ENCODE measurements at places on chromosomes 5 and 9. TPM values are rescaled to one million over a fixed set of nuclear protein-coding genes. Genes with fewer than 3 reads are reported as not detected.

GRCh38 chr5:63025679-63026078, 447.1 kb downstream of the LRRC70 start:
- H3K4me3 ChIP-seq: no peak overlapping the region
- H3K36me3 ChIP-seq: no peaks in the 10 kb centered on the region
- no peak overlapping the region for H3K27ac ChIP-seq
- H3K27me3 ChIP-seq: no peaks in the 10 kb centered on the region

DNA sequence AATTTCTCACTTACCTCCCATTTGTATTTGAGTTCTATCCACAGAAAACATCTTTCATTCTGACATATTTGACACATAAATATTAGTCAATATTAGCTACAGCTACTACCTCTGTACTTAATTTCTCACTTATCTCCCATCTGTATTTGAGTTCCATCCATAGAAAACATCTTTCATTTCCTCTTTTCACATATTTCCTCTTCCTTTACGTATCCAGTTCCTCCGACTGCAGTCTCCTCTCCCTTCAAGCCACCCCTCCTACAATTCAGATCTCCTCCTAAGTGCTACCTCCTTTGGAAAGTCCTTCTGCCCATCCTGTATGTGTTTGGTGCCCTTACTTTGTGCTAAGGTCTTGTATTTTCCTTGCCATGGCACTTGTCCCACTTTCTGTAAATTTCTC, 1.6 kb downstream of the SREK1IP1 start:
- peak overlapping the region; percentile 96 for H3K4me3 ChIP-seq
- H3K4me1 ChIP-seq: peaks cover 44% of the 10 kb centered on the region
- H3K27ac ChIP-seq: peak overlapping the region; percentile 100
- H3K36me3 ChIP-seq: peaks cover 24% of the 10 kb centered on the region
- no peak for DNase-seq
- H3K27me3 ChIP-seq: no peaks in the 10 kb centered on the region

- H3K4me1 ChIP-seq: peaks cover 22% of the 10 kb centered on the region
- no peak overlapping the region for H3K4me3 ChIP-seq
- H3K36me3 ChIP-seq: no peaks in the 10 kb centered on the region
- DNase-seq: no peak
- no peaks in the 10 kb centered on the region for H3K27me3 ChIP-seq
Measured at GRCh38 chr5:147954971-147955370, 48.6 kb upstream of the C5orf46 start.

GRCh38 chr5:180155365-180155926, 53.6 kb downstream of the RASGEF1C start:
- DNase-seq: no peak
- H3K27ac ChIP-seq: no peak overlapping the region
- H3K4me3 ChIP-seq: no peak overlapping the region

- H3K4me1 ChIP-seq: peaks cover 6% of the 10 kb centered on the region
- peak; percentile 8 for DNase-seq
- H3K27ac ChIP-seq: no peak overlapping the region
- no peak overlapping the region for H3K4me3 ChIP-seq
- H3K36me3 ChIP-seq: no peaks in the 10 kb centered on the region
Measured at GRCh38 chr9:87872079-87872624, 10.5 kb upstream of the SPATA31E1 start.

Gene CBY3
- total RNA-seq: not detected

Gene PCDHAC1
- 26.3 TPM for total RNA-seq
